ENCODE measurements at places on chromosomes 6 and 20.
A peak's percentile ranks its signal among the peaks of the same experiment; 100 is the strongest.

- DNase-seq = no peak
Observed at GRCh38 chr6:135701426-135701825, 150.1 kb upstream of the PDE7B start.

- no peak for DNase-seq
Observed at GRCh38 chr20:8812817-8813216, 256.1 kb upstream of the PLCB4 start.

- DNase-seq = no peak
Observed at GRCh38 chr20:25259788-25260254, 11.9 kb downstream of the PYGB start.

GRCh38 chr6:161204866-161205557 is 68.8 kb downstream of the AGPAT4 start:
- DNase-seq = no peak

DNA sequence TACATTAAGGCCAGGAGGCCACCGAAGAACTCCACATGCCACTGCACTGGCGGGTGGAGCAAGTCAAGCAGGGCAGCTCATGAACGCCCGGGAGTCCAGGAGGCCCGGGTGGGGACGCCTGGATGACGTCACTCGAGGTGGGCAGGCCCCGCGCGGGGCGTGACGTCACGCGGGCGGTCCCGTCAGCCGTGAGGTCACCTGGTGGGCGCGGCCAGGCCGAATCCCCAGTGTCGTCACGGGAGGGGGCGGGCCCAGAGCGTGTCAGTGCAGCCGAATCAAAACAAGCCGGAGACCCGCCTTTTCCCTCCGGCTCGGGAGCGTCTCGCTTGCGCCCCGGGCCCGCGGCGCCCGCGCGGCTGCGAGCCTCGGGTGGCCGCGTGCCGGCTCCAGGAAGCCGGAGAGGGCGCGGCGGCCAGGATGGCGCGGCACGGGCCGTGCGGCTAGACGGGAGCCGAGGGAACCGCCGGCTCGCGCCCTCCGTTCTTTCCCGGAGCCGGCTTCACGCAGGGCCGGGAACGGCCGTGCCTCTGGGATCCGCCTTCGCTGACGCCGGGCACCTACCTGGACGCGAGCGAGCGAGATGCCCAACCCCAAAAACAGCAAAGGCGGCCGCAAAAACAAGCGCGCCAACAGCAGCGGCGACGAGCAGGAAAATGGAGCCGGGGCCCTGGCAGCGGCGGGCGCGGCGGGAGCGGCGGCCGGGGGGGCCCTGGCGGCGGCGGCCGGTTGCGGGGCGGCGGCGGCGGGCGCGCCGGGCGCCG is at the start of gene HECA:
Gene HECA, plus strand, starts transcription at position 264 of the 761 bp plus-strand sequence. Its CDS starts 317 bp downstream, at position 581.
- peak; percentile 96 for DNase-seq

DNA sequence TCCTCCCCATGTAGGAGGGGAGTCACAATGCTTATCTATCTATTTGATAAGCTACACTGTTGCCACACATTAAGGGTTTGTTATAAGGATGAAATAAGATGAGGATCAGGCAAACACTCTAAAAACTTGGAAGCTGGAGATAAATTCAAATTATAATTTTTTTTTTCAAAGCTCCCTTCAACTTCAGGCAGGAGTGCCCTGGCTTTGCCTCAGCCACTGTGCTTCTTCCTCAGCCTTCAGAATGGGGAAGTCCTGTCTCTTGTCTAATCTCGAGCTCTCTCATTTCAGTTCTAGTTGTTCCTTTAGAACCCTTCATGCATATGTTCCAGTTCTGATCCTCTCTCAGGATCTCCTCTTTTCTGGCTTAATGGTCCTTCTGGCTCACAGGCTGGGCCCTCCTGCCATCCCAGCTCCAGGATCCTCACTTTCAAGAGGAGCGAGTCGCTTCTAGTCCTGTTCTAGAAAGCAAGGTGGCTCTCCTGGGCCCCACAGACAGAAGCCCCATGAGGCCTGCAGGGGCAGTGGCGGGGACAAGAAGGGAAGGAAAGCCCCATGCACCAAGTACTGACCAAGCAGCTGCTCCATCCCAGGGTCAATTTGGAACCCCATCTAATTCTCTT is 164.3 kb downstream of the VEGFA start:
- no peak for DNase-seq

GRCh38 chr6:163533443-163533842 is 118.9 kb downstream of the QKI start:
- DNase-seq = no peak

GRCh38 chr20:46835418-46835817 is 59.2 kb upstream of the EYA2 start:
- no peak for DNase-seq

DNA sequence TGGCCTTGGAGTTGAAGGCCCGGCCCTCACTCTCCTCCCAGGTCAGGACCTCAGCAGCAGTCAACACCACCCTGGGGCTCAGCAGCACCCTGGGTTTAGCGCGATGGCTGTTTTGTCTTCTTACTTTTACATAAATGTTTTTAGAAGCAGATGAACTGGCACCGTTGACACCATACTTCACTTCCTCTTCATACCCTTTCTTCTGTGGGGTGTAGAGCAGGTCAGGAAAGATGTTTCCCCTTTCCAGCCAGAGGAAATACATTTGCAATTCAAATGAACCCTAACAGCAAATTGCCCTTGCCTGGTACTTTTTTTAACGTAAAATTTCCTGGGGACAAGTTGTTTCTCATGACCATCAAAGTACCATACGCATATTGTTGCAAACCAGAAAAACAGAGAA is 54.7 kb upstream of the SNX9 start:
- no peak for DNase-seq

GRCh38 chr20:19018881-19019280 is 193.6 kb upstream of the SLC24A3 start:
- no peak for DNase-seq
